Suprapubic skin (tissue), 4 donors: ENCODE measurements at places on chromosomes 2 and 18.

- DNase-seq: no peak
Measured at GRCh38 chr18:59951591-59951990, 51.8 kb downstream of the PMAIP1 start.

GRCh38 chr2:30492619-30493018 lies 45.6 kb downstream of the LCLAT1 start:
- DNase-seq: no peak

DNA sequence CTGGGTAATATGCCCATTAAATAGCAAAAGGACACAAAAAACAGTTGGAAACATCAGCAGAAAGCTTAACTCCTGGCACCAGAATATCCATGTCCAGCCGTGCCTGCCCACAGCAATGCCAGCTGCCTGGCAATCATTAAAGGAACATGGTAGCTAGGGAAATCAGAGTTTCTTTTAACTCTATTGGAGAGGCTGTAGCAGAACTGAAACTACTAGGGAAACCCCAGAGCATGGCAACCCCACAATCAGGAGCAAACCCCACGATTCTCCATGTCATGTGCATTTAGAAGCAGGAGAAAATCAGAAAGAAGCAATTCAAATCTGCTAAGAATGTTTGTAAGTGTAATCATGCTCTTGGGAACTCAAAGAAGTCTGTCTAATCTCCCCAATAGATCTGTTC lies 409.0 kb upstream of the SMIM21 start:
- no peak for DNase-seq

GRCh38 chr18:54647176-54647575 lies 56.1 kb downstream of the DYNAP start:
- no peak for DNase-seq

DNA sequence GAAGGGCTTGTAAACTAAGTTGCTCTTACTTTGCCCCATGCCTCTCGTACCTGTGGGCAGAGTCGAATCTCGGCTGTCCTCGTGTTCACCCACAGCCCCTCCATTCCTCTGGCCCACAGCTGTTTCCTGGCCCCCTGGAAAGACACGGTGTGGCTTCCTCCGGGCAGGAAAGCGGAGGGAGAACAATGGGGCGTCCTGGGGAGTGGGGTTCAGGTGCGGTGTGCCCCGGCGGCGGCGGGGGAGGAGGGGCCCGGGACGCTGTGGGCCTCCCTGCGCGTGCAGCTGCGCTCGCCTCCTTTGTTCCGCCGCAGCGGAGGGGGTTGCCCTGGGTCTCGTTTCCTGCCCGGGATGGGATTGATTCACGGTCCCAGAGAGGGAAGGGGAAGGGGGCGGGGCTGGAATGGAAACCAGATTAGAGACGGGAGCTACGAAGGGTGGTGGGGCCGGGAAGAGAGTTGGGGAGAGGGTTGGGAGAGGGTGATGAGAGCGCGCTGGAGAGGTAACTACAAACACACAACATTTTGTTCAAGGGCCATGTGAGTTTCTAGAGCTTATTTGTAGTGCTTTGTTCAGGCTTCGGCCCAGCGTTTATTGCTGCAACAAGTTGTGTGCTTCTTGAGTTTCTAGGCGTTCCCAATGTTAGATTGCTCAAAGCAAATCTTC lies 796 bp downstream of the MYO1B start:
- DNase-seq: peak; percentile 84

GRCh38 chr2:64987001-64987955 lies 1.9 kb upstream of the SLC1A4 start:
- no peak for DNase-seq

DNA sequence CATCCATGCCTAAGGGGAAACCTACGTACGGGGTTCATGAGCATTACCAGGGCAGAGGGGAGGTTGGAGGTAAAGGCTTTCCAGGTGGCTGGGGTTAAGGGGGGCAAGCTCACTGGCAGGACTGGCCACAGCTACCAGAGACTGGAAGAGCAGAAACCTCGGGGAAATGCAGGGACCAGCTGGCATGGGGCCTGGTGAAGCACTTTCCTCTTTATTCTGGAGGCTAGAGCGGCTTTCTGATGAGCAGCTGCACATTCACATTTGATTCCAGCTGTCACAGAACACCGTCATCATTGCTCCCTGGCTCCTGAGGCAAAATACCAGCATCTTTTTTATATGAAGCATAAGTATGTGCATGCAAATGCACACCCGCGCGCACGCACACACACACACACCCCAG lies 28.7 kb upstream of the LRRC30 start:
- no peak for DNase-seq

GRCh38 chr18:12458771-12459170 lies 51.0 kb downstream of the PRELID3A start:
- DNase-seq: no peak

GRCh38 chr2:15647622-15648590 lies 56.2 kb downstream of the DDX1 start:
- DNase-seq: no peak

GRCh38 chr18:23864624-23865023 lies 149.9 kb upstream of the TTC39C start:
- DNase-seq: no peak

DNA sequence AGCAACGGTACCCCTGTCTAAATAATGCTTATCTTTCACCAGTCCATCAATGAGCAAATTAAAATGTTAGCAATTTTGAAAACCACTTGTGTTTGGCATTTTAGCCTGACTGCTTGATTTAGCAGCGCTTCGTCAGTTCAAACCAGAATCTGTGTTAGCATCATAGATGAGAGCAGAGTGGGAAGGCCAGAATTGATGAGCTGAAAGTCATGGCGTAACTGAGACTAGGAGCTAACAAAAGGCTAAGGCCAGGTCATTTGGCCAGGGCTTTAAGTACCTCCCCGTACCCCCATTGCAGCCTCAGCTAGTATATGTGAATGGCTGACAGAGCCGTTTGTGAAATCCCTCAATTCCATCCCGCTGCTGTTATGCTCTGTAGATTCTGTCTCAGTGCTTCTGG lies 16.0 kb downstream of the APCDD1 start:
- no peak for DNase-seq

- DNase-seq: no peak
Measured at GRCh38 chr2:148023861-148024260, 3.0 kb downstream of the MBD5 start.

GRCh38 chr2:100013892-100014677 lies 128.3 kb downstream of the AFF3 start:
- DNase-seq: no peak

GRCh38 chr2:54569745-54570301 lies 113.7 kb downstream of the SPTBN1 start:
- no peak for DNase-seq

GRCh38 chr18:36099311-36099710 lies 29.8 kb downstream of the SLC39A6 start:
- no peak for DNase-seq

GRCh38 chr2:32981612-32982011 lies 34.9 kb downstream of the LTBP1 start:
- no peak for DNase-seq

- no peak for DNase-seq
Measured at GRCh38 chr18:33835419-33835818, 257.4 kb downstream of the ASXL3 start.

GRCh38 chr2:98479371-98479770 lies 34.7 kb downstream of the INPP4A start:
- no peak for DNase-seq

DNA sequence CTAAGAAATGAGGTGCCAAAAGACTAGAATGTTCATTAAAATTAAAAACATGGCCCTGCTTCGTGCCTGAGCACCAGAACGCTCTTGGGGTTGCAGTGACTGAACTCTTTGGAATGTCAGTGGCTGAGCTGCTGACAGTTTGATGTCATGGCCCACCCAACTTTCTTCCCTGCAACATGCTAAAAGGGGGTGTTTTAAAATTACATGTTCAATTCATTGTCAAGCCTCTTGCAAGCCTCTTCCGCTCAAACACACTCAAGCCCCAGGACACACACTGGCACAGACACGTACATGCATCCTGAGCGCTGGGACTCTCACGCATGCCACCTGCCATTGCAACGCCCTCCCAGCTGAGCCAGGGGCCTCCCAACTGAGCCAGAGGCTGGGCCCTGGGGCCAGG lies 12.6 kb downstream of the RUFY4 start:
- no peak for DNase-seq

- DNase-seq: no peak
Measured at GRCh38 chr18:39105104-39105503, 1539.5 kb upstream of the CELF4 start.

DNA sequence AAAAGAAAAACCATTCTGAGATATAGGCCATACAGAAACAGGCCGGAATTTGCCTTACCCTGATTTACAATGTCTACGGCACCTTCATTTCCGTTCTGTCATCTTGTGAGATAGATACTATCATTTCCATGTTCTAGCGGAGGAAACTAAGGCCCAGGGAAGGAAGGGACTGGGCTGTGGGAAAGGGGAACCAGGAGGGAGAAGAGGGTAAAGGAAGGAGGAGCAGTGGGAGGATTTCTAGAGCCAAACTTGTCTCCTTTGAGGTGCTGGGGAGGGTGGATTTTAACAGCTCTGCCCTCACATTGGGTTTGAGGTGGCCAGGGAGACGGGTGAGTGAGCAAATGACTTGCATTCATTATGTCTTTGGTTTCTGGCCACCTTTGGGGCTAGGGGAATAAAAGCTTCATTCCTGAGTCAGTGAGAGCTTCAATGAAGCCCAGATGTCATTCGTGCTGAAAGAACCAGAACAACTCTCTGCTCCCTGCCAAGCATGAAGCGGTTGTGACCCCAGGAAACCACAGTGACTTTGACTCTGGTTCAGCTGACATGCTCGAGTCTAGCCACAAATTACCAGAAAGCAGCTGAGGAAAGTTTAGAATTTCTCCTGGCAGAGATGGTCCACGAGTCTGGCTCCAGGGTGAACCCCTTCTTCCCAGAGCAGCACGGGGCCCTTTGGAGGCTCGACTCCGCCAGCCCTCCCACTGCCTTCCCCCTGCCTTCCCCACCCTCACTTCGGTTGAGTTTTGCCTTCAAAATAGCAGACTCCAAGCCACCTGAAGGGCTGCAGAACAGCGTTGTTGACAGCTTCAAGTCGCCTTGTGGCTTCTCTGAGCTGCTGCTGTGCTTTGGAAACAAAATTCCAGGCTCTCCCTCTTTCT lies 3.8 kb downstream of the ACTG2 start:
- no peak for DNase-seq

GRCh38 chr2:64210816-64211215 lies 66.6 kb upstream of the PELI1 start:
- no peak for DNase-seq

- DNase-seq: no peak
Measured at GRCh38 chr2:174246944-174247381, 1.4 kb downstream of the OLA1 start.

DNA sequence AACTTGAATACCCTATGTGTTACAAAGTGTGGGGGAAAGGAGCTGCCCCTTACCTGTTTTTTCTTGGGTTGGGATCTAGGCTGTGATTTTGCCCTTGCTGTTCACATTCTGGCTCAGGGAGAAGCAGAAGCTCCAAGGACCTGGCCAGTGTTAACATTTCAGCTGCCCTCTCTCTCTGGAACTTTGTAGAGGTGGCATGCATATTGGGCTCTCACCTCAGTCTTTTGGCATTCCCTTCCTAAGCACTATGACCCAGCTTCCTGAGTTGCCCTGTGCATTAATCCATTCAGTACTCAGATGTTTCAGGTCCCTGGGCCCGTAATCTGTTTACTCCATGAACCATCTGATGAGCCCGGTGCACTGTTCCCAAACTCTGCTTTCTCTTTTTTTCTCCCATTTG lies 12.1 kb downstream of the LCLAT1 start:
- no peak for DNase-seq

- DNase-seq: peak; percentile 69
Measured at GRCh38 chr2:118992740-118993391, 50.9 kb downstream of the MARCO start.

DNA sequence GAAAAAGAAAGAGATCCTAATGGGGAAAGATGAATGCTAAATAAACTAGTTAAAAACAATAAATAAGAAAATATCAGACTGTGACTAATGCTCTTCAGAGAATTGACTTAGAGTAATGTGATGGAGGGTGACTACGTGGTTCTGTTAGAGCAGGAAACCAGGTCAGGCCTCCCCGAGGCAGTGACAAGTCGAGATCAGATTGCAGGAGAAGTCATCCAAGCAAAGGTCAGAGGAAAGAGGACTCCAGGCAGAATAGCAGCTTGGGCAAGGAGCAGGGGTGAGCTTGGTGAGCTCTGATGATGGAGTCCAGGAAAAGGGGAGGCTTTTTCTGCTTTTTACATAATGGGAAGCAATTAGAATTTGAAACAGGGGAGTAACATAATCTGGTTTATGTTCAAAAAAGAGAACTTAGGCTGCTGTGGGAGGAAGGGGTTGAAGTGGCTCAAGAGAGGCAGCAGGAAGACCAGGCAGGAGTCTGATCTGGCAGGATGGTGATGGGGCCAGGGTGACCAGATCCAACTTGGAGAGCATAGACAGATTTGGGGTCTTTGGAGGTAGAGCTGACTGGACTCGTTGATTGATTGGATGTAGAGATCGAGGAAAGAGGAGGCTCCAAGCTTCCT lies 27.3 kb upstream of the ITGB6 start:
- DNase-seq: no peak

DNA sequence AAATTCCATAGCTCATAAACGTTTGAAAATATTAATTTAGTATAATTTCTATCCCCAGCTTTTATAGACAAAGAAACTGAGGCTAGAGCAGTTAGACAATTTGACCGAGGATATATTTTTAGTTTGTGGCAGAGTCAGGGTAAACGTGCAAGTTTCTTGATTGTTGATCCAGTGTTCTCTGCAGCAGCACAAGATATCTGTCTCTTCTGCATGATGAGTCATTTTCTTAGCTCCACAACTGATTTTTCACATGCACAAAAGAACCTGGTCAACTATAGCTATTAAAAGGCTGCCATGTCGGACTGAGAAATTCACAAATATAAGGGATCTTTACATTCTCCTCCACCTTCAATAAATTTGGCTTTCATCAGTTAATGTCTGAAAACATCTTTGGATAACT lies 143.4 kb upstream of the CYP26B1 start:
- DNase-seq: no peak

DNA sequence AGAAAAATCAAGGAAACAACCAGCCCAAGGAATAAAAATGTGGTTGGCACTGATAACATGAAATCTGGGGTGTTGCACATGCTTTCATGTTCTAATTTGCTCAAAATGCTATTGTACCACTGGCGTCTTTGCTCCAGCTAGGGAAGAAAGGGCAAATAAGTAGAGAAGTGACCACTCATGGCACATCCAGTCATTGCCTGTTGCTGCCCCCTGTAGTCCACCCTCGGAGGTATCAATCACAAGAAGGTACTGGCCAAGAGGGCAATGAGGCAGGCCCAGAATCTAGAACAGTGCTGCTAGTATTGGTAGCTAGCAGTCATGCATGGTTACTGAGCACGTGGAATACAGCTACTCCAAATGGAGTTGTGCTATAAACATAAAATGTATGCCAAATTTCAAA lies 213.4 kb downstream of the CDCA7 start:
- no peak for DNase-seq
